NCI-H146 (cell line): ENCODE measurements at places on chromosomes 4 and X.
A peak's percentile ranks its signal among the peaks of the same experiment; 100 is the strongest.

- no peak for DNase-seq
These were observed 55.4 kb upstream of the GRPR start for GRCh38 chrX:16067886-16068515.

- peak; percentile 92 for DNase-seq
These were observed 208.7 kb downstream of the SOWAHB start for GRCh38 chr4:76689145-76689817.

DNA sequence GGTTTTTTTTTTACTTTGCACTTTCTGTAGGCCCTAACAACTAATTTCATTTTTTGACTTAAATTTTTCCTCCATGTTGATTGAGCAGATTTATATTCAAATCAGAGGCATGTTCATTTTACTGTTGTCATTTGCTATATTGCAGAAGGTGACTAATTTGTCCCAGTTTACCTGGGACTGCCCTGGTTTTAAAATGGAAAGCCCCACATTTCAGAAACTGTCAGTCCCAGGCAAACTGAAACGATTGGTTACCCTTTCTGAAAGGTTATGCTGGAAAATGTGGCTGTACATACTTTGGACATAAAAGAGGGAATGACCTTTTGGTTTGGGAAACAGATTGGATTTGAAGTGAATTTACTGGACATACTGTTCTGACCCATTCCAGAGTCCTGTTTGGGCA lies 160.0 kb downstream of the SPCS3 start:
- no peak for DNase-seq

- DNase-seq, result no peak
These were observed 1664.6 kb upstream of the ADGRL3 start for GRCh38 chr4:59535541-59535940.

DNA sequence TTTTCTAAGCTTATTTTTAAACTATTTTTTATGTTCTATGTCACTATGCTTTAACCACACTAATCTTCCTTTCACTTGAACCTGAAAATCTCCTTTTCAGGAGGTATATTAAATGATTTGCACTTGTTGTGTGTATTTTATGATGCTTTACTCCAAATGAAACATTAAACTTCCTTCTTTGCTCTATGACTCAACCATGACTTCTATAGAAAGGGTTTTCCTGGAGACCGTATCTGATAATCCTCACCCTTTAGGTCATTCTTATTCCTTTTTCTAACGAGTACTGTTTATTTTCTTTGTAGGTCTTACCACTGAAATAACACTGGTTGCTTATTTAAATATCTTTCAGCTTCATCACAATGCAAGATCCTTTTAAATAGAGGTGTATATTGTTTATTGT lies 1163.2 kb downstream of the PCDH18 start:
- no peak for DNase-seq

- DNase-seq, result no peak
These were observed 173.9 kb upstream of the PGRMC2 start for GRCh38 chr4:128461291-128462102.

- DNase-seq, result no peak
These were observed 39.5 kb downstream of the HOPX start for GRCh38 chr4:56641494-56642051.

GRCh38 chrX:153634236-153634635 lies 12.8 kb upstream of the DUSP9 start:
- no peak for DNase-seq

GRCh38 chr4:21517126-21517859 lies 431.3 kb downstream of the KCNIP4 start:
- DNase-seq, result peak; percentile 42

GRCh38 chrX:88416002-88416401 lies 331.0 kb upstream of the CPXCR1 start:
- DNase-seq, result no peak

GRCh38 chr4:4735136-4735750 lies 124.2 kb upstream of the MSX1 start:
- DNase-seq, result no peak

DNA sequence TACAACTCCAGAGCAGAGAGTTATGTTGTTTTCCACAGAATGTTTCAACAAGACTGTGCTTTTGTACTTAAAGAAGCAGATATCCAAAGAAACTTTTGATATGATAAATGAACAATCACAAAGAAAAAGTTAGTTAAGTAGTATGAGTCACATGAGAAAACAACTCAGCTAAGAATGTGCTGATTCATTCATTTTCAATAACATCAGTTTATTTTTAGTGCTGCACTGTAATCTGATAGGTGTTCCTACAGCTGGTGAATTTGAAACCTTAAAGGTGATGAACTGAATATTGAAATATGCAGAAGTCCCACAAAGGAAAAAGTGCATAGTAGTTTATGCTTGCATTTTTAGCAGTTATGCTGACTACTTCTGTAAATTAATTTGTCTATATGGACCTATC lies 180.3 kb upstream of the TENM3 start:
- no peak for DNase-seq

GRCh38 chr4:102667001-102667400 lies 93.8 kb downstream of the MANBA start:
- no peak for DNase-seq

DNA sequence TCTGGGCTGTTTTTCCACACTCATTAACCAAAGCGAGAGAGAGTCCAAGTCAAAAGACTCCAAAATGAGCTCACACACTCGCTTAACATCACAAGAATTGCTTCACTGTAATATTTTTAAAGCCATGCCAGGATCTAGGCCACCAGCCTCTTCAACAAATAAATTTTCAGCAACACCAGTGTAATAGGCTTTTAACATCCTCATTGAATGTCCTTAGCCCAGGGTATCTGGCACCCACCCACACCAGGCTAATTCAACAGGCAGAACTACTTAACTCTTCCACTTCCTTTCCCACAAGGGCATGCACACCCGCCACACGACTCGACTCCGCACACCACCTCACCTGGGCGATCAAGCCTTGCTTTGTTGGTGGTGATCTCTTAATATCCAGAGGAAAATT lies 34.2 kb downstream of the FAT1 start:
- no peak for DNase-seq

DNA sequence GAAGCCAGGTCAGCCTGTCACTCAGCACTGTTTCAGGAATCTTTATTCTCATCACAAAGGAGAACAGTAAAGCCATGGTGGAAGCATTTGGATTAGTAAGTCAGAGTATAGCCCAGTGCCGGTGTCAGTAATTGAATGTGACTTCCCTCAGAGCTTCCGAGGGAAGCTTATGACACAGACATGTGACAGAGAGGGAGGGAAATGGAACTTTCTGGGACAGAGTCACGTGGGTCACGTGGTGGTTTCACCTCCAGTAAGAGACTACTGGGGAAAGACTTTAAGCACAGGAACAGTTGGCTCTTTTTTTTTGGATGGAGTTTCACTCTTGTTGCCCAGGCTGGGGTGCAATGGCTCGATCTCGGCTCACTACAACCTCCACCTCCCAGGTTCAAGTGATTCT lies 53.3 kb upstream of the CCDC160 start:
- no peak for DNase-seq

GRCh38 chr4:123937581-123937980 lies 541.0 kb downstream of the SPRY1 start:
- no peak for DNase-seq

DNA sequence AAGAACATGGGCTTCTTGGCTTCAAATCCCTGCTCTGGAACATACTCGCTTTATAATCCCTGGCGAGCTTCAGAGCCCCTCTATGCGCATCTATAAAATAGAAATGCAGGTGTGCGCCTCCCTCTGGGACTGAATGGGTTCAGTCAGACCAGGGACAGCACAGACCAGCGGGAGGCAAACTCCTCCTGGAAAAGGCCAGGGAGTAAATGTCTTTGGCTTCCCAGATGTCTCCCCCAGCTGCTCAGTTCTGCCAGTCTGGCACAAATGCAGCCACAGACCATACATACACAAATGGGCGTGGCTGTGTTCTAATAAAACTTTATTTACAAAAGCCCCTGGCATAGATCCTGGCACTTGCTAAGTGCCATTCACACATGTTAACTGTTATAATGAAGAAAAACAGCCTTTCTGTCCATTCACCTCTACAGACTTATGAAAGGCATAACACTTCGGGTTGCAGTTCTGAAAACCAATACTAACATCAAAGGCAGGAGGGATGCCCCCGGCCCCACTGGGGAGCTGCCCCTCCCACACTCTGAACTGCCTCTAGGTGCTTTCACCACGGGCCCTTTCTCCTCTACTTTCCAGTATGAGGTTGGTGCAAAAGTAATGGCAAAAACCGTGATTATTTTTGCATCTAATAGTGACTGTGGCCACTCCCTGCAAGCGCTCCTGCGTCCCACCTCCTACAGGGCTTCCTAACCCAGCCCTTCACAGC lies 4.6 kb downstream of the JAKMIP1 start:
- DNase-seq, result peak; percentile 56

DNA sequence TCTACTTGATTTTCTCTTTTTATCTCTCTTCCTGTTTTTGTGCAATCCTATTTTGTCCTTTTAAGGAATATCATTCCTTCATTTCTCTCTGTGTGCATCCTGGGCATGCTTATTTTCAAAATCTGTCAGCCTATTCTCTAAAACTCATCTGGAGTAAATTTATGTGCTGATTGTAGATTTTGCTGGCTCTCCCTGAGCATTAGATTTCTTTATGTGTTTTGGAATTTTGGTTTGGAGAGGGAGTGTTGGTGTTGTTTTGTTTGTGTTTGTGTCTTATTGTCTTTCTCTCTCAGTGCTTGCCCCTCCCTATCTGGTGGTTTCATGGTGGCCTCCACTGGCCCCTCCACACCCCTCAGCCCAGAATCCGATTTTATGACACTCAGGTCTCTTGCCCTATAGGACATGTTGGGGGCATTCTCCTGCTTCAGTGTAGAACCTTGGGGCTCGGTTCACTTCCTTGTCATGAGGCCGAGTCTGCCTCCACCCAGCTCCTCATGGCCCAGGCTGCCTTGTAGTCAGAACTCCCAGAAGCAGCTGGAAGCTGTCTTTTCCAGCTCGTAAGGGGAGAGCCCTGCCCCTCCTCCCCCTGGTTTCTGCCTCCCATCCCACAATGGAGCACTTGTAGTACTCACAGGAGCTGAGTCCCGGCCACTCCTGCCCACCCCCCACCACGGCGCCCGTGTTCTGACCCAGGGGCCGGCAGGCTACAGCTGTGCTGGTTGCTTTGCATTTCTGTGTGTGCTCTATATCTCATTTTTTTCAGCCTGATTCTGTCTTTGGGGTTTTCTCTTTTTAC lies 24.5 kb upstream of the PJA1 start:
- DNase-seq, result no peak

DNA sequence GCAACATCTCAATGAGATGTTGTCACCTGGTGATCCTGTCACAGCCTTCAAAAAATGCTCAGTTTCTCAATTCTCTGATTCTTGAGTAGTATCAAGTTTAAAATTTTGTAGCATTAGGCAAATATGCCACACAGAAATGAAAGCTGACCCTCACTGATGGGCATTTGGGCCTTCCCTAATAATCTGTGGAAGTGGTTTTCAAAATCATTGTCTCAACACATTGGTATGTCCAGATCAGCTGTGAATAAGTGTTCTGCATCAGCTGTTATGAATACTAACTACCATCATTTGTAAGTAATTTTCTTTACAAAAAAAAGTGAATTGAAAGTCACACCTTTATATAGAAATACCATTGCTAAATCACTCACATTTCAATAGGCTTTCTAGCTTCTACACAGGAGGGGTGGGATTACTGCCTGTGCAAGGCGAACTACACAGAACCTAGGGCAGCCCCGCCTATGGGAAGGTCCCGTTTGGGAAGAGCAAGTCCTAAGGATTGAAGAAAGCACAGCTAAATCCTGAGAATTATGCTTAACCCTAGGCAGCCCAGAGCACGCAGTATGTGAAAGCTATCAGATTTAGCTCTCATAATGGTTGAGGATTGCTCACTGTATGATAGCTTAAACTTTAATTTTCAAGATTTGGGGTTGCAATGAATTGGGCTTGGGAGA lies 73.4 kb downstream of the GPC3 start:
- DNase-seq, result no peak

DNA sequence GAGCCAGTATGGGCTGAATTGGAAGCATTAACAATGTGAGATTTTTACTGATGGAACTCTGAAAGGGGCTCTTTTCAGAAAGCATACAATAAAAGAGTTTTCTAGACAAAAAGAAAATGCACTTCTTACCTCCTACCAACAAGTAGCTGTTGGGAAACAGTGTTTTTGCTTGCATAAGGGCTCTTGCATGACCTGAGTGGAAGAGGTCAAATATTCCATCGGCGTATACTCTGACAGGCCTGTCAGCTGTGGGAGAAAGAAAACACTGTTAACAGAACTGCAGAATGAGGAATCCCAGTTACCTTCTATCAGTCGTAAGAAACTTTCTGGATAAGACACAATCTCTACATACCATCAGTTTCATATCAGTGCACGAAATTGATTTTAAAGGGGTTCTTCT lies 39.5 kb downstream of the PCYT1B start:
- no peak for DNase-seq

DNA sequence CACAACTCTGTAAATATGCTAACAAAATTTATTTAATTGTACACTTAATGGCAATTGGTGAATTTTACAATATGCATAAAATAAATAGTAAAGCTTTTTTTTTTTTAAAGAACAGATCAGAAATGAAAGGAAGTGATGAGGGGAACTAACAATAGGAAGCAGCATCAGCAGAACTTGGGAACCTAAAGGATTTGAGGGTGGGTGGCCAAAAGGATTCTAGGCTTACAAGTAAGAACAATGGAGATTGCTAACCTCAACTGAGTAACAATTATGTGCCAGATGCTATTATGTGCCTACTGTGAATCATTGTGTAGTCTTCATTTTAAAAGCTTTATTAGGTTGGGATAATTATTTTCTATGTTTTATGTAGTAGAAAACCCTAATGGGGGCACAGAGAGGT lies 185.2 kb downstream of the LDB2 start:
- no peak for DNase-seq

DNA sequence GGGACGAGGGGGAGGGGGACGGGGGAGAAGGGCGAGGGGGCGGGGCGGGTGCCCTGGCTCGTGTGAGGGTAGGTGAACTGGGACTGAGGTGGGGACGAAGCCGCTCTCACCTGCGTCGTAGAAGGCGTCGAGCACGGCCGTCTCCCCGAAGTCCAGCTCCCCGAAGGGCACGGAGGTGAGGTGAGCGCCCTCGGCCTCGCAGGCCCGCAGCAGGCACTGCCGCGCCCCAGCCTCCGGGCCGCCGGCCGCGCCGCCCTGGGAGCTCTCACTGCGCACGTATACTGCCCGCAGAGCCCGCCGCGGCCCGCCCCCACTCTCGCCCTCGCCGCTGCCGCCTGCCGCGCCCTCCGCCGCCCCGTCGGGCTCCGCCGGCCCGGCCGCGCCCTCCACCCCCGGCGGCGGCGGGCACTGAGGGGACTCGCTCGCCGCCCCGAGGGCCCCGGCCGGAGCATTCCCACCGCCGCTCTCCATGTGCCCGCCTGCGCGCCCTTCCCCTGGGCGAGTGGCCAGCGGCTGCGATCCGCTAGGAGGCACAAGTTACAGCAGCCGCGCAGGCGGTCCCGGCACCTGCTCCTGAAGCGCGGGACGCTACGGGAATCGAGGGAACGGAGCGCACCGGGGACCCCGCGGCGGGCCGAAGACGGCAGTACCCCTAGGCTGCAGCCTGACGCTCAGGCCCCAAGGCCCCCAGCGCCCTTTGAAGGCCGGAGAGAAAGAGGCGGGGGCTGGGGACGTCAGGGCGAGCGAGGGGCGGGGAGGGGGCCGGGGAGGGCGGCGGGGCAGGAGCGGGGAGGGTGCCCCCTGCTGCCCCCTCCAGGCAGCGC lies at the start of gene MAP3K15:
MAP3K15 (minus strand) TSS at position 718 of the 824 bp plus-strand sequence; CDS start at position 471, 247 bp downstream.
- DNase-seq, result peak; percentile 61
